ENCODE measurements at places on chromosomes 3 and 15. TPM values are rescaled to one million over a fixed set of nuclear protein-coding genes. Genes with fewer than 3 reads are reported as not detected.

Gene LMAN1L
- total RNA-seq: 23.5 TPM

Gene C3orf62
- 3.0 TPM for total RNA-seq

- no peak for DNase-seq
Measured at GRCh38 chr3:102025606-102026270, 176.4 kb downstream of the NFKBIZ start.

DNA sequence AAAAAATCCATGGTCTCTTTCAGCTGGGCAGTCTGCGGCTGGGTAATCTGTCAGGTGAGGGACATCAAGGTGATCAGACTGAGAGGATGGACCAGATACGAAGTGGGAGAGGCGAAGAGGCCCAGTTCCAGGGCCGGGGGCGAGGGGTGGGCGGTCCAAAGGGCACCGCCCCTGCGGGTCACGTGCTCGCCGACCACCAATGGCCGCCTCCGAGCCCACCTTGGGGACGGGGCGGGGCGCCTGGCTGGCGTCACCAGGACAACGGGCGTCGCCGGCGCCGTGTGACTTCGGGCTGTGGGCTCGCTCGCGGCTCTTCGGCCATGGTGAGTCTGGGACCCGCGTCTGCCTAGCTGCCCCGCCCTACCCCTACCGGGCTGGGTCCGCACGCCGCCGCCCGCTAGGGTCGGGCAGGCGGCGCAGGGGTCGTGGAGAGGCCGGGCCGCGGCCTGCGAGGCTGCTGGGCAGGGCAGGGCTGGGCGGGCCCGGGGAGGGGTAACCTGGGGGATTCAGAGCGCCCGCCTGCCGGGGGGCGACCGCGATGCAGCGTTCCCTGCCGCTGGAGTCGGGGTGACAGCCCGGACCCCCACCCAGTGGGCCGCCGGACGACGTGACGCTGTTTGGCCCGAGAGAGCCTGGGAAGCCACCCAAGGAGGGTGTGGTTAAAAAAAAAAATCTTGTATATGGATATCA lies at the start of gene FBXL2:
FBXL2 (plus strand) TSS at position 250 of the 690 bp plus-strand sequence; CDS start at position 321, 71 bp downstream.
- peak; percentile 84 for DNase-seq

Gene CLDN11
- total RNA-seq: 4.2 TPM

GRCh38 chr3:177833332-177833731 lies 636.0 kb upstream of the TBL1XR1 start:
- no peak for DNase-seq

DNA sequence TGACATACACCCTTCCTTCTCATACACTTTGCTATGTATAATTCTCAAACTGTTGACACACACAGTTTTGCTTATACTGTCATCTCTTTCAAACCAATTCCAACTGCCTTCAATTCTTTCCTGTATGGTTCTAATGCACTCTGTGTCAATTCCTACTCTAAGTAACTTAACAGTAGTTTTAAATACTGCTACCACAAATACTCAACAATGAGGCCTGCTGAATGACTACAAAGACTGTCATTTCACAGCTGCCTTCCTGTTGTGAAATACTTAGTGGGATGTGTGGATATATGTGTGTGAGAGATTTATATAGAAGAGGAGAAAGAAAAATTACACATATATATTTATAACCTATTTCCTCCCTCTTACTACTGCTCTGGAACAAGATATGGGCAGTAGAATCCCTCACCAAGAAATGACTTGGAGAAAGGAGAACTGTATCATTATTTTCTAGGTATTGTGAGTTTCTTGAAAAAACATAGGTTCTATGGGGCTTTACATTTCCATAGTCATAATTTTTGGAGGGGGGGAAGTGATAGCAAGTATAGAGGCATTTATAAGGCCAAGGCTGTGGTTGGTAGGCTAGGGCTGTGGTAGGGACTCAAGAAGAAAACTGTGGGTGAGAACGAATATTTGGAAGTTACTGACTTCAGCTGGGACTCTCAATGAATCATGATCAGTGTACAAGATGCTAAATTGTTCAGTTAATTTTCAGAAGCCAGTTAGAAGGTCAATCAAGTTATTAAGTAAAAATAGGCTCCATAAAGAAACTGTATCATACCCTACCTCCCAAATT lies 88.7 kb downstream of the ANKRD28 start:
- no peak for DNase-seq

Gene WNT5A
- 4.2 TPM for total RNA-seq

DNA sequence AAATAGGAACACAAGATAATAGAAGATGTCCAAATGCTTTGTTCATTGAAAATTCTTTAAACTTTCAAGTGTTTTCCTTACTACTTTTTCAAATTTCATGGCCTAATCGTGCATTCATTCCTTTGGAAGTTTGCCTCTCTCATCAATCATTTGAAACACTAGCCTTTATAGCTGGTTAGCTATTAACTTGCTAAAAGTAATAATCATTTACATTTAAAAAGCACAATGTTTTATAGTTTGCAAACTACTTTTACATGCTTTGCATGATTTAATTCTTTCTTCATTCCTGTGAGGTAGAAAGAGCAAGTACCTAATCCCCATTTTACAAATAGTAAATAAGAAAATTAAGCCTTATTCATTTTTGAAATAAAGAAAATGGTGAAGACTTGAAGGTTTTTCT lies 137.4 kb upstream of the SLC7A14 start:
- DNase-seq: no peak

DNA sequence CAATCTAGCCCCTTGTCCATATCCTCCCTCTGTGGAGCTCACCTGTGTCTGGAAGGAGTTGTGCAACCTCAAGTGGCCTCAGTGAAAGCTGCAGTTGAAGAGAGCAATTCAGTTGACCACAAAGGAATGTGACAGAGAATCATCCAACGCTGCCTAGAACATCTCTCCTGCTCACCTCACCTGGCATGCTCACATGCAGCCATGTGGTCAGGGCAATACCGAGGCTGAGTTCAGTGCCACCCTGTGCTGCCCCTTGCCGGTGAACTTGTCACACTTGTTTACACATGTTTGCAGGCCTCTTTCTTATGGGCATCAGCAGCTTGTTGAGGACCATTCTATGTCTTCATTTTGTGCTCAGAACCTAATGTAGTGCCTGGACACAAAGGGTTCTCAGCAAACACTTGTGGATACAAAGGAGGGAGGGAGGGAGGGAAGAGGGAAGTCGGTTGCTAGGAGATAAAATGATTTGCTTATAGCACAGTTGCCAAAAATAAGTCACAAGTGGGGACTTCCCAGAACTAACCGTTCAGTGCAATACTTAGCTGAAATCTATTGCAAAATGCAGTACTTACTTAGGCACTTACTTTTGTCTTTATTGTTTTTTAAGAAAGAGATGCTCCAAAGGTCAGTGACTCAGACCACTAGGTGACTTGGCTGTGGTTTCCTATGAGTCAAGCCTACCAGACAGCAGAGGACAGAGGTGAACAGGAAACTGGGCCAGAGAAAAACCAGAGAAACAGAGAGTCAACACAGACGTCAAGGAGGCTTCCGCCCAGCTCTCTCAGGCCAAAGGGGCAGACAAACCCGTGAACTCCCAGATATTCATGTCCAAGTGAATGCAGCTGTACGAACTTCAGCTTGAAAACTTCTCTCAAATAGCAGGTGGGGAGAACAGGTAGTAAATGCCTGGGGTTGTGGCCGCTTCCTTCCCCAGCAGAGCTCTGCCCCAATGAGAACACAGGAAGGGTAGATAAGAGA lies 227.8 kb upstream of the CTNNB1 start:
- peak; percentile 60 for DNase-seq

GRCh38 chr3:120300971-120301370 lies 15.9 kb upstream of the GPR156 start:
- DNase-seq: no peak

DNA sequence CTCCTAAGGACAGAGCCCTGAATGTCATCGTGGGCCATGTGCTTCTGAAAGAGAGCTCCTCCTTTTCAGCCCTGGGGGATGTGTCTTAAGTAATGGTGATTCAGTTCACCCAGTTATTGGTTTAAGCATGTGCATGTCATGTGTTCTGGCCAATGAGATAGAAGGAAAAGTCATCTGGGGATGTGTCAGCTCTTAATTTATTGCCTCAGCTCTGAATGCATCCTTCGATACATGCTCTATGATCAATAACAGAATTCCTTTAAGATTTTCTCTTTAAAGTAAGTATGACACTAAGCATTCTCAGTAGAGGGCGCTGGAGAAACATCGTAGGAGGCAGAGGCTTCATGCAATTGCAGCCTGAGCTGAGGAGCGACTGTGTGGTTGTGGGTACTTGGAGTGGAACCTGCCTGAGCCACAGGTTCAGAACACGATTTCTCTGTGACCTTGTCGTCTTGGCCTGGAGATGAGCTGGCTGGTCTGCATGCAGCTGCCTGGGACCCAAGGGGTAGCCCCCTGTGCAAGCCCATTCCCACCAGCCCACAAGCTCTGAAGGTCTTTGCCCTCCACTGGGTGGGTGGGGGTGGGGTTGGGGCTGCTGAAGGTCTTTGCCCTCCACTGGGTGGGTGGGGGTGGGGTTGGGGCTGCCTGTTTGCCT lies 69.5 kb downstream of the C3orf38 start:
- DNase-seq: no peak

Gene TRPM1
- total RNA-seq: not detected

Gene ACTRT3
- 0.72 TPM for total RNA-seq

Gene PROS1
- total RNA-seq: 38.0 TPM

- DNase-seq: no peak
Measured at GRCh38 chr15:40891810-40892446, 2.3 kb upstream of the VPS18 start.

DNA sequence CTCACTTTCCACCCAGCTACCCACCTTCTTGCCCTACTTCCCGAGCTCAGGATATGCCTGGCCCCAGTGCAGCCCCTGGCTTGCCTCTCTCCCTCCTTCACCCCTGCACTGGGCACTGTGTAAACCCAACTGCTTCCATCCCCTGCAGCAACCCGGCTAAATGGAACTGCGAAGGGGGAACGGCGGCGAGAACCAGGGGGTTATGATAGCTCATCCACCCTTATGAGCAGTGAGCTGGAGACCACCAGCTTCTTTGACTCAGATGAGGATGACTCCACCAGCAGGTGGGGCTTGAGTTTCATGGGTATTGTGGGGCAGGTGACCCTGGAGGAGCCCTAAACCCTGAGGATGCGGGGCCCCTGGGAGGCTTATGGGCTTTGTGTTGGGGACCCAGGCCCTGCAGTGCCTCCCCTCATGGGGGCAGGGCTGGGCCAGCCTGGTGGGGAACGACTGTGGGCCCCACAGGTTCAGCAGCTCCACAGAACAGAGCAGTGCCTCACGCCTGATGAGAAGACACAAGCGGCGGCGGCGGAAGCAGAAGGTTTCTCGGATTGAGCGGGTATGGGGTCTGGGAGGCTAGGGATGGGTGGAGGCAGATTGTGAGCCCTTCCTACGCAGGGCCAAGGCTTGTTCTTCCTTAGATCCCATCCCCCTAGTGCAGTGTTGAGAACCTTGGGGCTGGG lies 9.6 kb downstream of the DVL3 start:
- DNase-seq: no peak

Gene TRIM71
- not detected for total RNA-seq

GRCh38 chr3:146161663-146162002 lies 649 bp upstream of the PLOD2 start:
- DNase-seq: peak; percentile 46

GRCh38 chr3:180284331-180285110 lies 247.8 kb upstream of the PEX5L start:
- DNase-seq: no peak

DNA sequence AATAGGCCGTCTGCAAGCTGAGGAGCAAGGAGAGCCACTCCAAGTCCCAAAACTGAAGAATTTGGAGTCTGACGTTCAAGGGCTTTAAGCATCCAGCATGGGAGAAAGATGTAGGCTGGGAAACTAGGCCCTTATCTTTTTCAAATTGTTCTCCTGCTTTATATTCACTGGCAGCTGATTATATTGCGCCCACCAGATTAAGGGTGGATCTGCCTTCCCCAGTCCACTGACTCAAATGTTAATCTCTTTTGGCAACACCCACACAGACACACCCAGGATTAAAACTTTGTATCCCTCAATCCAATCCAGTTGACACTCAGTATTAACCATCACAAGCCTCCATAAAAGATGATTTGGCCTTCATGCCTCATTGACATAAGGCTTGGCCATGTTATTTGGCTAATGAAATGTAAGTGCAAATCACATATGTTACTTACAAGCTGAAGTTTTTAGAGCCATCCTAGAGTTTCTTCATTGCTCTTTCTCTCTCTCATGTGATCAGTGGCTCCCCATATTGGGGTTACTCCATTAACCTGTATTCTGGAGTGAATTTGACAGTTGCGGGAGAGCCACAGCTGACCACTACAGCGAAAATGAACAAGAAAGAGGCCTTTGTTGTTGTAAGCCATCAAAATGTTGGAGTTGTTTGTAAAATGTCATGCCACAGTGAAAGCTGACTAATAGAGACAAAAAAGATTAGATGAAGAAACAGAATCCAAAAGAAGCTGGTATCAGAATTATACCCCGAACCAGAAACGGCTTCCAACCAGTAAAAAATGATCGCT lies 61.7 kb downstream of the GBE1 start:
- DNase-seq: no peak

Gene TUSC7
- total RNA-seq: not detected

DNA sequence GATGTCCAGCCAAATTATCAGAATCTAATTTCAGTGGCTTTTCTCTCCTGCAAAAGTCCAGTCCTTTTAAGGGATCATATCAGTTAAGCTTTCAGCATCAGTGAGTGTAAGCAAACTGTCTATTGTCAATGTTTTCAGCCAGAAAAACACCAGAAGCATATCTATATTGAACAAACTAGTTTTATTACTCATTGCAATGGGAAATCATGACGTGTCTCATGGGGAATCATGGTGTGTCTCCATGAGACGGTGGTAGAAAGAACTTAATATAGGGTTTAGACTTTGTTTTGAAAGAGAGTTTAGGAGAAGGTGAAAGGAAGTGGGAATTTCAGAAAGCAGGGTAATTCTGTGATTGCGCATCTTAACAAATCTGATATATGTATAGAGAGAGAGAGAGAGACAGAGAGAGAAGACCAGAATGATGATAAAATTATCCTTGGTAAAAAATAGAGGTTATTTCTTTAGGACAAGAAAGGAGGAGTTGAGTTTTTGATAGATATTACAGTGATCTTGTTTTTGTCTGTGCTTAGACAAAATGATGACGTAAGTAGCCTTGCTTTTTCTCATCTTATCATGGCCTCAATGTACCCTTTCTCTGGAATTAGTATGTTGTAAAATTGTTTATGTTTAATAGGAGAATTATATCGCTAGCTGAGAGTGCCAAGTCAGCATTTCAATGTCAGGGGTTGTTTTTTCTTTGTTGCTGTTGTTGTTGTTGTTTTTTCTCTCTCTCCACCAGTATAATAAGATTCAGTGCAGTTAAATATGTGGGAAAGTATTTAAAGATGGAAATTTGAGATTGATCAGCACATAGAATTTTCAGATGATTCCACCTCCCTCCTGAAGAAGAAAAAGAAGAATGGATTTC lies 129.9 kb upstream of the OSTN start:
- no peak for DNase-seq

GRCh38 chr3:16254916-16255315 lies 9.8 kb downstream of the DPH3 start:
- DNase-seq: no peak

DNA sequence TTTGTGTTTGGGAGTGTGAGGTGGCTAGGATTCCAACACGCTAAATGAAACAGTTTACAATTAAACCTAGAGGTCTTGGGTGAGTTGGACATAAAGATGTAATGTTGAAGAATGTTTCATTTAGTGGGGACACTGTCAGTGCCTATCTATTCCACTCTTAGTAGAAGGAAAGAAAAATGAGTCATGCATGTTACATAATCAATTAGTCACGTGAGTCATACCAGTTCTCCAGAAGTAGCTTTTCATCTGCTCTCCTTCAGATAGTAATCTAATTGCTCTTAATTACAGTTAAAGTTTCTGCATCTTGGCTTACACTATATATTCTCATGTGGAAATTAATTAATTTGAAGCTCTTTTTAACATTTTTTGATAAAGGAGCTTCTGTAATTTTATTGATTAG lies 115.7 kb upstream of the P2RY1 start:
- DNase-seq: no peak

Gene SLMAP
- total RNA-seq: 263 TPM
